ENCODE measurements at places on chromosomes 5 and 9. TPM values are rescaled to one million over a fixed set of nuclear protein-coding genes. Genes with fewer than 3 reads are reported as not detected.

The CARTPT gene
- not detected for total RNA-seq

The LRRC19 gene
- not detected for total RNA-seq

DNA sequence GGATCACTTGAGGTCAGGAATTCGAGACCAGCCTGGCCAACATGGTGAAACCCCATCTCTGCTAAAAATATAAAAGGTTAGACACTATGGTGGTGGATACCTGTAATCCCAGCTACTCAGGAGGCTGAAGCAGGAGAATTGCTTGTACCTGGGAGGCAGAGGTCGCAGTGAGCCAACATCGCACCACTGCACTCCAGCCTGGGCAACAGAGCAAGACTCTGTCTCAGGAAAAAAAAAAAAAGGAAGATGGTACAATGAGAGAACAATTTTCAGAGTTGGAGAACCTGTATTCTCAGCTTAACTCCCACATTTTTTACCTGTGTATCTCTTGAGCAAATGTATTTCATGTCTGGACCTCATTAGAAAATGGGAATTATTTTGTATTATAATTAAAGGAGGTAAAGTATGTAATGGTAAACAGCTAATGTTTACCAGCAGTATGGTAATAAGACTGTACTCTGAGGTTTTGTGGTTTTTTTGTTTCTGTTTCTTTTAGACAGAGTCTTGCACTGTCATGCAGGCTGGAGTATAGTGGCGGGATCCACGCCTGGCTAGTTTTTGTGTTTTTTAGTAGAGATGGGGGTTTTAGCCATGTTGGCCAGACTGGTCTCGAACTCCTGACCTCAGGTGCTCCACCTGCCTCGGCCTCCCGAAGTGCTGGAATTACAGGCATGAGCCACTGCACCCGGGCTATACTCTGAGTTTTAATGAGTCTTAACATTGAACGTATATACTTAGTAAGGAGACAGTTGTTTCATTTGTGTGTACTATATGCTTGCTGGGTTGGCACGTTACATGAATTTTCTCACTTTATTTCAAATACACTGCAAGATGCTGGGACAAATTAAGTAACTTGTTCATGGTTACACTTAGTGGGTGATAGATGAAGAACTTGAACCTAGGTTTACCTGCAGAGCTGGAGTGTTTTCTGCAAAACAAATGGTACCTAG, 16.2 kb downstream of the UHRF2 start:
- DNase-seq, result no peak

DNA sequence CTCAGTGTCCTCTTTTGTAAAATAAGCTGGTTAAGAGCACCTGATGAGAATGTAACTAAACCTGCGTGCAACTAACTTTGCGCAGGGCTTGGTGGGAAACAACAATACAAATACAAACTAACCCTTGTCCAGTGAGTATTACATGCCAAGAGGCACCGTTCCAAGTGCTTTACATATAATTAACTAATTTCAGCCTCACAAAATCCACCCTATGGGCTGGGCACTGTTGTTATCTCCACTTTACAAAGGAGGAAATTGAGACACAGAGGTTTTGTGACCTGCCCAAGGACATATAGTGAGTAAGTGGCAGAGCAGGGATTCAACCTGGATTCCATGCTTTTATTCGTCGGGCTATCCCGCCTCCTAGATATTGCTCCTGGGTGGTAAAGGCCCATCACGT, 26.2 kb upstream of the TNIP1 start:
- no peak for DNase-seq

DNA sequence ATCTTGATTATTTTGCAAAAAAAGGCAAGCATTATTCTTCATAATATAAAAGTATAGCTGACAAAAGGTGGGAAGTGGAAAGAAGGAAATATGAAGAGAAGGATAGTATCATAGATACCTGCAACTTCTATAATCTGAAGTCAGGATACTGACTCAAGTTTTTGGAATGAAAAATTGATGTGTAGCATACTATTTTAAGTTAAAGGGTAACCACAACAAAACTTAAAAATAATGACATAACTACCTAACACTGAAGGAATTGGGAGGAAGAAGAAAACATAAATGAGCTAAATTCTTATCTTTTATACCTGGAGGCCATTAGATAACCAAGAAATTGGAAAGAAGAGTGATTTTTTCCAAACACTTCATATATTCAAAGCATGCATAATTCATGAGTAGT, 51.8 kb upstream of the TLE1 start:
- no peak for DNase-seq

- no peak for DNase-seq
These were observed 64.9 kb downstream of the ZNF618 start for GRCh38 chr9:113941056-113941455.

DNA sequence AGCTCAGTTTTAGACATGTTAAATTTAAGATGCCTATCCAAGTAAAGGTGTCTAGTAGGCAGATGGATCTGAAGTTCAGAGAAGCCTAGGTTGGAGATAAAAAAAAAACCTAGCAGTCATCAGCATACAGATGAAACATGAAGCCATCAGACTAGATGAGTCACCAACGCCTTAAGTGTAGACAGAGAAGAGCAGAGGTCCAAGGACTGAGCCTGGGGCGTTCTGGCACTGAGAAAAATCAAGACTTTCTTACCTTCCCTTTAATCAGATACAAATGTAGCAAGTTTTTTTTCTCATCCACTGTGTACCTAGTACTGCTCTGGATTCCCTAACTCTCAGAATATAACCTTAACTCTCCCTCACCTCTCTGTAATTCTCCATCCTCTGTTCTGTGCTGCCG, 97.3 kb downstream of the SIL1 start:
- DNase-seq, result no peak

DNA sequence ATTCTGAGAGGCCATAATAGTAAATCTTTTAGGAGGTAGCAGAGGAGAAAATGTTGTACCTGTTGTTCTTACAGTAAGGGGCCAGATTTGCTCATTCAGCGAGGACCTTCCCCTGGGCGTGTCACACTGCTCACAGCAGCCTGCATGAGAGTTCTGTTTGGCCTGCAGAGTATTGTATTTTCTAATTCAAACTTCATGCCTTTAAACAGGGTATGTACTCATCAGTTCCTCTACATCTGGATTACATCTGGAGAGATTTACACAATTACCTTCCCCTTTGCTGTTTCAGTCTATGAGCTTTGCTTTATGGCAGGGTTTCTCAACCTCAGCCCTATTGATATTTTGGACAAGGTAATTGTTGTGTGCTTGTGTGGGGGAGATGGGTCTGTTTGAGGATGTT, 170.9 kb upstream of the STK32A start:
- DNase-seq, result no peak

DNA sequence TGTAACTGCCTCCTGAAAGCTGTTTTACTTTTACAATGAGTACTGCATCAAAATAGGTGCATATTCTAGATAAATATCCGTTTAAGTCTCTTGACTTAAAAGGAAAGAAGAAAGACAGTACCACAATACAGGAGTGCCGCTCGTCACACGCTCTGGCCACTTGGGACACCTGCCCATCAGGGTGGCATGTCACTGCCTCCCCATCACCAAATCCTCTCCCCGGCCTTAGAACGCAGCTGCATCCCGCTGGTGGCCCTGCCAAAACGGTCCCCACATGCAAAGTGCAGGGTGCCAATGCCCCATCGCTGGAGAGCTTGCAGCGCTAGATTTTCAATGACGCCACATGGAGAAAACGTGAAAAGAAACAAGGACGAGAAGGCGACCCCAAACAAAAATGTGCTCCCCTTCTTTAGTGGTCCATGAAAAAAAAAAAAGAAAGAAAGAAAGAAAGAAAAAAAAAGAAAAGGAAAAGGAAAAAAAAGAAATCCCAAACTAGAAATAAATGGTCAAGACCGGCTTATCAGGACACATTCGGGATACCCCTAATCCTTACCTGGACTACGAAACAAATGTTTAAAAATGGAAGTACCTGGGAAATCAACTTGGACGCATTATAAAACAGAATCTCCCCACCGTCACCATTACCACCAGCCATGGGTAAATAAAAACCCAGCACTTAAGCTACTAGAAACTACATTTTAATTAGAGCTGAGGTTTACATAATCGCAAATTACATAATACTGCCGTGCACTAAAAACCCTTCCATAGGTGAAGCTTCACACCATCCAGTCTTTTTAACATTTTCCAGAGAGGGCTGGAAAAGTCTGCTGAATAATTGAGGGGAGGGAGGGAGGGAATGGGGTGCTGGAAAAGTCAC, 1.0 kb downstream of the ANKH start:
- DNase-seq, result peak; percentile 57

GRCh38 chr5:56569076-56569475, 246.3 kb upstream of the MAP3K1 start:
- no peak for DNase-seq

DNA sequence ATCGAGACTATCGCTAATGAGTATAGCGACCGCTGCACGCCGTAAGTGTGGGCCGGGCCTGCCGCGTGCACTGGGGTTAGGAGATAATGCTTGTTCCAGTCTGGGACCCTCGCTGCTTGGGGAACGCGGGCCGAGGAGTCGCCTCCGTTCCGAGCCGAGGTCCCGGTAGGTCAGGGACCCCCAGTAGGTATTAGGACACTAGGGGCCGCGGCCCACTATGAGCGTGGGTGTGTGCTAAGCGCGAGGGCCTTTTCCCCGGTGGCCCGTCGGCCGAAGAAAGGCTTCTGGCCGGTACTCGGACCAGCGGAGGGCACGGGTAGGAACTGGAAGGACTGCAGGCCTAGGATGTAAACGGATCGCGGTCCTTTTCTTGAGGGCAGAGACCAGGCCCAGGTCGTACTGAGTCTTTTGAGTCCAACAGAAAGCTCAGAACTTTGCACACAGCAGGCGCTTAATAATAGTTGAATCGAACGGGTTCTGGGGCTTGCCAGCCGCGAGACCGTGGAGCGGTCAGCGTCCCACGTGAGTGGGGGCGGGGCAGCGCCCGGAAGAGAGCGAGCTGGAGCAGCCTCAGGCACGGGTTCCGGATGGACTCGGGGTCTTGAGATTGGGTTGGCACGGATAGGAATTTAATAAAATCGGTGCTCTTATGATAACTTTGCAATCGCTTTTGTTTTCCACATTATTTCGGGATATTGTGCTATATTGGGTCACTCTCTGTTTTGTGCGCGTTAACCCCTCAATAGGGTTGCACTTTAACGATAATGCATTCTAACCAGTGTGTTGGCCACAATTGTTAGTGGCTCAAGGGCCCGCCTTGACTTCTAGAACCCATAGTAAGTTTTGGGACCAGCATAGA, 733 bp downstream of the HSPA4 start:
- DNase-seq, result peak; percentile 75
